ENCODE measurements at places on chromosomes 6 and 20.

- DNase-seq, result no peak
Measured at GRCh38 chr20:56683077-56683865, 54.2 kb downstream of the TFAP2C start.

DNA sequence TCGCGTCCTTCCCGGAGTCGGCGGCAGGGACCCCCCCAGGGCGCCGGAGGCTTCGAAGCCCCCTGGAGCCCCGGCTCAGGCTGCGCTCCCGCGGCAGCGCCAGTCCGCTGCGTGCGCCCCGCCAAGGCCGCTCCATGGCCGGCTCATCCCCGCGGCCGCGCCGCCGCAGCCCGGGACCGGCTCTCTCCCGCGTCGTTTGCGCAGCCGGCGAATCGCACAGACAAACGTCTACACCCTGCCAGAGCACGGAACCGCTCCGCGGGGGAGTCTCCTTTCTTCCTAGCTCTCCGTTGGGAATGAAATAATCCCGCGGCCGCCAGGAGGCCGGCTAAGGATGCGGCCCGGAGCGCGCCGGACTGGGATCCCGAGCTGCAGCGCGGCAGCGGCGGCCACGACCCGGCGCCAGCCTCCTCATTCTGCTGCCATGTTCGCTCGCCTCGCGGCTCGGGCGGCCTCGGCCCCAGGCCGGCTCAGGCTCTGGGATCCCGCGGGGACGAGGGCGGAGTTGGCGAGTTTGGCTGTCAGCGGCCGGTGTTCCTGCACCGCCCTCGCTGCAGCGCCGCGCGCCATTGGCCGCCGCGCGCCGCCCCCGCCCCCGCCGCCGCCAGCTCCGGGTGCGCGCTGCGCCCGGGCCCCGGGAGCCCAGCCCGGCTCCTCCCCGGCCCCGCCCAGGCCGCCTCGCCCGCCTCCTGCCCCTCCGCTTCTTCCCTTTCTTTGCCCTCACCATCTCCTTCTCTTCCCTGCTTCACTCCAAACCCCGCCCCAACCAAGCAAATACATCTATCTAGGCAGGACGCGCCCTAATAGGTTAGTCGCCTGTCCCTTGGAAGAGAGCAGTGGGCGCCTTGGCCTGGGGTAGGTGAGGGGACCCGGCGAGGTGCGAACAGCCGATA lies at the start of gene GFOD1:
Gene GFOD1 (minus strand): TSS at position 479 of the 893 bp plus-strand sequence. CDS start 710 bp downstream, outside the sequence.
- peak; percentile 85 for DNase-seq

- DNase-seq, result no peak
Measured at GRCh38 chr6:148700047-148700715, 46.6 kb upstream of the UST start.

DNA sequence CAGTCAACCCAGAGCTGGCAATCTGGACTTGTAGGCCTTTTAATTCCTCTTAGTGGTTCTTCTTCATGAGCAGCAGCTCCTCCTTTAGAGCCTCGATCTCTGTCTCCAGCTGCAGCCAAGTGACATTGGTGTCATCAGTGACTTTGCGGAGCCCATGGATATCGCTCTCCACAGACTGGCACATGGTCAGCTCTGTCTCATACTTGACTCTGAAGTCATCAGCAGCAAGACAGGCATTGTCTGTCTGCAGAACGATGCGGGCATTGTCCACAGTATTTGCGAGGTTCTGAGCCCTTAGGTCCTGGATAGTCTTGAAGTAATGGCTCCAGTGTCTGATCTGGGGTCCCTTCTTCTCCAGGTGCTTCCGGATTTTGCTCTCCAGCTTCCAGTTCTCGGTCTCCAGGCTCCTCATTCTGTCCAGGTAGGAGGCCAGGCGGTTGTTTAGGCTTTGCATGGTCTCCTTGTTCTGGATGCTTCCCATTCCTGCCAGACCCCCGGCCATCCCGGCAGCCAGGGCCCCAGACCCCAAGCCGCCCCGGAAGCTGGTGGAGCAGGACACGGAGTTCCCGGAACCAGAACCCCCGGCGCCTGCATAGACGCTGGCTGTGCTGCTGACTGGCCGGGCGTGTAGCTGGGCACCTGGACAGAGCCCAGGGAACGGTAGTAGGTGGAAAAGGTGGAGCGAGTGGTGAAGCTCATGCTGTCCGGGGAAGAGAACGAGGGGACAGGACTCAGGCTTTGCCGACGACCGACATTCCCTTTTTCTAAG lies 15.1 kb downstream of the RFPL4B start:
- no peak for DNase-seq

DNA sequence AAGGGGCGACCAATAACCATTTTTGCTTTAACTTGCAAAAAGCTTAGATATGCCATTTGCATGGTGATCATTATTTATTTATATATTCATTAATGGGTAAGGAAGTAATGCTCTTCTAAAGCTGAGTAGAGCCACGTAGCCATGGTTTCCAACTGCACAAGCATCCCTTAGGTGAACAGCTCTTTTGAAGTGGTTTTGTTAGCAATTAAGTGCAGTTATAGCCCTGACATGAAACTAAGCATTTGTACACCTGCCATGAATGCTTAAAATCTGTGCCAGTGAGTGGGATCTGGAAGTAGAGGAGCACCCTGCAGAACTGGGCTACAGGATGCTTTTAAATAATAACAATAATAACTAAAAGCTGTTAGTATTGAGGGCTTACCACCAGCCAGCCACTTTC lies 19.1 kb downstream of the TRAF3IP2 start:
- no peak for DNase-seq

DNA sequence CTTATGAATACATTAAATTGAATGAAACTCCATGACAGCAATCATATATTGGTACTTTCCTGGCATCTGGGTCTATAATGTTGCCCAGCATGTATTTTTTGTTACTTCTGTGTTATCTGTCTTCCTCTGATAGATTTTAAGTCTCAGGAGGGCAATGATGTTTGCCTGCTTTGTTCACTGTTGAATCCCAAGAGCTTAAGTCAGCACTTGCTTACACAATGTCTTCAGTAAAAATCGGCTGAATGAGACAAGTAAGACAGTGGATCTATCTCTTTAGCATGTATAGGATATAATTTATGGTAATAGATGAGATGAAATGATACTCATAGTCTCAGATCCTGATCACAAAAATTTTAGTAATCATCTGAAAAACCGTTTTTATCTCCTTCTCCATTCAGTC lies 1034.9 kb upstream of the EPHA7 start:
- DNase-seq, result no peak

- no peak for DNase-seq
Measured at GRCh38 chr6:113364766-113365165, 492.4 kb upstream of the MARCKS start.

DNA sequence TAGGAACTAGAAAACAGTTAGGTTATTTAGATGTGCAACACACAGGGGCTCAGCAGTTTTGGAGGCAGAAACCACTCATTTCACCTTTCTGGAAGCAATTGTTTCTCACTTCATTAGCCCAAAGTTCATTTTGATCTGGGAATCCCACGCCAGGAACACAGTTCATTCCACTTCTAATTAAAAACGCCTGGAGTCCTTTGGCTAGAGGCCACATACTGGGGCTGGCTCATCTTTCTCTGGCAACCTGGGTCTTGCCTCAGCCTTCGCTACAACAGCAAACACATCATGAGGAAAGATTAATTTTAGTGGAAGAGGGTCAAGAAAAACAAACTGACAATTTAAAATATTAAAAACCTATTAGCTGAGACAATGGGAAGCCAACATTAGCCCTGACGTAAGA lies 69.7 kb downstream of the RFPL4B start:
- no peak for DNase-seq

- no peak for DNase-seq
Measured at GRCh38 chr6:163999475-164000125, 585.1 kb downstream of the QKI start.

DNA sequence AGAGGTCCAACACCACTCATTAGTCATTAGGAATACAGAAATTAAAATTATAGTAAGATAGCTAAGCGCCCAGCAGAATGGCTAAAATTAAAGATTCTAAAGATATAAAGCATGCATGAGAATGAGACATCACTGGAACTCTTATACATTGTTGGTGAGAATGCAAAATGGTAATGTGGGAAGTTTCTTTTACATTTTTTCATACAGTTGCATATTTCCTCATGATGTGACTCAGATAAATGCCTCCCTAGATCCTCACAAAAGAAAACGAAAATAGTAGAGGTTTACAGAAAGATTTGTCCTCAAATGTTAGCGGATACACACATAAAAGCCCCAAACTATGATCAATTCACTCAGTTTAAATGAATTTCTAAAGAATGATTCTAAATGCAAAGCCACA lies 633.7 kb upstream of the GJE1 start:
- DNase-seq, result no peak

- DNase-seq, result no peak
Measured at GRCh38 chr6:30979141-30979540, 4.4 kb upstream of the MUC21 start.

- DNase-seq, result no peak
Measured at GRCh38 chr20:24877652-24878051, 71.4 kb upstream of the CST7 start.

- DNase-seq, result peak; percentile 79
Measured at GRCh38 chr6:30877419-30878262, 6.7 kb upstream of the DDR1 start.

DNA sequence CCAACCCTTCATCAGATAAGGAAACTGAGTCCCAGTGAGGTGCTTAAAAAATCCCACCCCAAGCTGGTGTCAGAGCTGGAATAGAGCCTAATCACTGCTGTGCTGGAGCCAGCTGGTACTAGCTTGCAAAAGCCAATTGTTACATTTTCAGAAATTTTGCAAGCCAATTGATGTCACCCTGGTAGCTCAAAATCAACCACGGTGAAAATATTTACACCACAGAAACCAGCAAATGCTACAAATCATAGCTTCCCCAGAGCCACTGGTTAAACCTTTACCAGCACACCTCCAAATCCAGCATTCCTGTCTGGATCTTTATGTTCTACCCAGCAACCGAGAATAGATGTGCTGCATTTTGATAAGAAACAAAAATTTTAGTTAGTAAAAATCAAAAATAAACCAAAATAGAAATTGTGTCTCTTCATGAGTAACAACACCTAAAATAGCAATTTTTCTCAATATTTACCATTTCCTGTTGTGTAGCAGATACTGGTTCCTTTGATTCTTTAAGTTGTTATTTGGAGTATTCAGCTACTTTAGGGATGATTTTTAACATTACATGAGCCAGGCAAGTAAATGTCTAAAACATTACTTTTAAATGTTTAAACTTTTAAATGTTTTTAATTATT lies 7.2 kb upstream of the LCA5 start:
- DNase-seq, result no peak

- no peak for DNase-seq
Measured at GRCh38 chr20:2364044-2364443, 16.7 kb upstream of the TGM6 start.

GRCh38 chr6:110934381-110934898 lies 24.1 kb upstream of the GTF3C6 start:
- no peak for DNase-seq

GRCh38 chr6:168264593-168265335 lies 54.8 kb downstream of the DACT2 start:
- no peak for DNase-seq

GRCh38 chr20:2693286-2694007 lies 867 bp downstream of the EBF4 start:
- no peak for DNase-seq

- DNase-seq, result no peak
Measured at GRCh38 chr20:33400812-33401183, 521 bp downstream of the CDK5RAP1 start.

DNA sequence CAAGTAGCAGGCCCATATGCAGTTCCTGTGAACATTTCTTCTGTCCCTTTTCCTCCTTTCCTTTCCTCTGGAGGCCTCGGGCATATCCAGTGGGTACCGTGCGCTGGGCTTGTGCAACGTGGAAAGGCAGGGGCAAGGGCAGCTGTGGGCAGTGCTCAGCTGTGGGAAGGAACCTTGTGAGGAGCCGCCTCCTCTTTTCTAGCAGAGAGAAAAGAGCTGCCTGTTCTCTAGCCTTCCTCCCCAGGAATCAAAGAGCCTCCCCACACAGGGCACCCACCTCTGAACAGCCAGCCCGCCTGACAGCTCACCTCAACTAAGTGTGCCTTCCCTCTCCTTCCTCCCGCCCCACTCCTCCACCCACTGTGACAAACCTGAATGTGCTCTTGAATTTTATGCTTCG lies 143.3 kb upstream of the HDDC2 start:
- DNase-seq, result no peak

DNA sequence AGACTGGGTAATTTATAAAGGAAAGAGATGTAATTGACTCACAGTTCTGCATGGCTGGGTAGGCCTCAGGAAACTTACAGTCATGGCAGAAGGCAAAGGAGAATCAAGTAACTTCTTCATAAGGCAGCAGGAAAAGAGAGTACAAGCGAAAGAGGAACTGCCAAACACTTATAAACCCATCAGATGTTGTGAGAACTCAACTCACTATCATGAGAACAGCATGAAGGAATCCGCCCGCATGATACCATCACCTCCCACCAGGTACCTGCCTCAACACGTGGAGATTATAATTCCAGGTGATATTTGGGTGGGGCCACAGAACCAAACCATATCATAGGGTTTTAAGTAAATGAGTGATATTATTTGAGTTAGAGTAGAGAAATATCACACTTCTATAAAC lies 189.3 kb downstream of the TSHZ2 start:
- DNase-seq, result no peak
